ENCODE measurements at places on chromosomes 1 and 21.

DNA sequence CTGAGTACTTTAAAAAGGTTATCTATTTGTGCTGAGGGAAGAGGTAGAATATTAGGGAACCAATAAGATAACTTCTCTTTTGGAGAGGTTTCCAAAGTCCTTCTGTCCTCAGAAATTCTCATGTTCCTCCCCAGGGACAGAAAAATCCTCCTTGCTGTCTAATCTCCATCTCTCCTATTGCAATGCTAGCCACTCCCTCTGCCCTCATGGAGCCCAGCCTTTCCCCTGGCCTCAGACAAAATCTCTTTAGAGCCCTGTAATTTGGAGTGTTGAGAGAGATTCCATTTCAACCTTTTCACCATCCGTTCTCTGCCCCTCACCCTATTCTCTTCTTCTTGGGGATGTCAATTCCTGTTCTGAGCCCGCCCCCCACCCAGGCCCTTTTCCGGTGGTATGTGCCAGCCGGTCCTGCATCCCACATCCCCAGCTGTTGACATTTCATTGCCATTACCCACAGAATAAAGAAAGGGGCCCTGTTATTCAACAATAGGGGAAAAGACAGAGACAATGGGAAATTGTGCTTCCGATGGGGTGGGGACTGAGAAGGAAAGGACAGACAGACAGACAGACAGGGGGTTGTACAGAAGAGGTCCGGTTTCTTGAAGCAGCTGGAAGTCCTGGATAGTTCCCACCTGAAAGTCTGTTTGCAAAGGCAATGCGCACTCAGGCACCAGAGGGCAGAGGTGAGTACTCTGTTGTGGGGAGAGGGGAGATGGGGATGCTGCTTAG lies at the start of gene HAPLN2:
Gene HAPLN2, plus strand, starts transcription at position 563 of the 729 bp plus-strand sequence. CDS start 4,076 bp downstream, outside the sequence.
- no peaks in the 10 kb centered on the region for H3K36me3 ChIP-seq
- peaks cover 1% of the 10 kb centered on the region for H3K4me1 ChIP-seq
- H3K4me3 ChIP-seq = no peak within 1 kb of the TSS
- no peak within 1 kb of the TSS for H3K27ac ChIP-seq
- H3K27me3 ChIP-seq = peaks cover 42% of the 10 kb centered on the region

- H3K27ac ChIP-seq = no peak overlapping the region
- no peaks in the 10 kb centered on the region for H3K27me3 ChIP-seq
- no peaks in the 10 kb centered on the region for H3K4me1 ChIP-seq
- no peaks in the 10 kb centered on the region for H3K36me3 ChIP-seq
- H3K4me3 ChIP-seq = no peak overlapping the region
- no peak for DNase-seq
Measured at GRCh38 chr1:200372095-200372884, 37.5 kb downstream of the ZNF281 start.

DNA sequence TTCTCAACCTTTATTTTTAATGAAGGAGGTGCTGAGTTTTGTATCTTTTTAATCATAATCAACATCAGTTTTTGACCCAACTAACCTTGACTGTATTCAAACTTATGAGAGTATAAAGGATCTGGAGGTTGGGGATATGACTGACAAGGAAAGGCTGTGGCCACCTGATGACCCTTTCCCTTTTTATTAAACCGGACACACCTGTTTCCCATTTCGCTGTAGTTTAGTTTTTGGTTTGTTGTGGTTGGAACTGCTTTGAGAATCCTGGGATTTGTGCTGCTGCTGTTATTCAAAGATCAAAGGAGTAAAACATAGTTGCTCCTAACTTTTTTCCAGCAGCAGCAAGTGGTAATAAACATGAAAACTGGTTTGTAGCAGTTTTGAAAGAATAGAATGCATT lies 12.4 kb downstream of the PRPF38A start:
- no peaks in the 10 kb centered on the region for H3K27me3 ChIP-seq
- DNase-seq = no peak
- H3K27ac ChIP-seq = no peak overlapping the region
- no peak overlapping the region for H3K4me3 ChIP-seq

DNA sequence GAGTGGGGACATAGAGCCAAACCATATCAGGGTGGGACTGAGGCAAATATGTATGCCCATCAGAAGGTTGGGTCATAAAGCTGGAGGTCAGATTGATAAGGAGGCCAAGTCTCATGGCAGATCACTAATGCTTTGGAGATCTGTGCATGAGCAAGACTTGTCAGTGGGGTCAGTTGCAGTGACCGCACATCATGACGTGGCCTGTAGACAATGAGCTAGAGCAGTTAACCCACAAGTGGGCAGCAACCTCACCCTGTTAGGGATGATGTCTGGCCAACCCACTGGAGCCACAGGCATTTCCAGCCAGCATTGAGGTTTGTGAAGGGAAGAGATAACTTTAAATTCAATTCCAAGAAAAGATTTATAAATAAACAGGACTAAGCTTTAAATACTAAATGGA lies 66.7 kb downstream of the XCL1 start:
- no peaks in the 10 kb centered on the region for H3K4me1 ChIP-seq
- no peaks in the 10 kb centered on the region for H3K36me3 ChIP-seq
- no peak overlapping the region for H3K27ac ChIP-seq
- DNase-seq = no peak

GRCh38 chr1:94953107-94953506 lies 26.2 kb upstream of the CNN3 start:
- no peak overlapping the region for H3K27ac ChIP-seq
- no peaks in the 10 kb centered on the region for H3K27me3 ChIP-seq
- H3K4me3 ChIP-seq = no peak overlapping the region
- no peaks in the 10 kb centered on the region for H3K4me1 ChIP-seq

DNA sequence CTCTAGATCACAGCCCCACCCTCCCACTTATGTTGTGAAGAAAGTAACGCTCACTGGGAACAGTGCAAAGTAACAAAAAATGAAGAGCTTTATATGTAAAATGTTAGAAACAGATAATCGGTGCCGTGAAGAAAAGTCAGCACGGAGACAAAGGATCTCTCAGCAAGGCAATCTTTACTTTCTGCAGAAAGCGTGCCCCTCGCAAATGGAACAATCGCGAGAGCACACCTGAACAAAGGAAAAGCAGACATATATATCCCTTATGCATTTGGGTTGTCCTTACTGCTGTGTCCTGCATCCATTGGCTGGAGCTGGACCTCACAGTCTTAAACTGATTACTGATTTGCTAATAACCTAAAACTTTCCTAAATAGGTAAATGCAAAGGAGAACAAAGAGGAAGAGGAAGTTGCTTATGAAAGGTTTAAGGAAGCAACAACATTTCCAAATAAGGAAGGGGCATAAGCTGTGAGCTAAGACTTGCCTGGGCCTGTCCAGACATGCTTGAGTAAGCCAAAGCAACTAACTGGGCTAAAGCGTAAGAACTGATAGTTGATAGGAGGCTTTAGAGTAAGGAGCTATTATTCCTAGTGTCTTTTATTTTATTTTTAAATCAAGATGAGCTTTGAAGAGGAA lies 89.7 kb downstream of the GTF2B start:
- H3K4me3 ChIP-seq = no peak overlapping the region
- H3K27me3 ChIP-seq = no peaks in the 10 kb centered on the region
- H3K4me1 ChIP-seq = peaks cover 13% of the 10 kb centered on the region
- peaks cover 30% of the 10 kb centered on the region for H3K36me3 ChIP-seq

- H3K36me3 ChIP-seq = peaks cover 17% of the 10 kb centered on the region
- peaks cover 12% of the 10 kb centered on the region for H3K4me1 ChIP-seq
- no peaks in the 10 kb centered on the region for H3K27me3 ChIP-seq
- no peak overlapping the region for H3K4me3 ChIP-seq
- DNase-seq = no peak
- H3K27ac ChIP-seq = no peak overlapping the region
Measured at GRCh38 chr1:100482167-100482566, 55.8 kb upstream of the GPR88 start.

DNA sequence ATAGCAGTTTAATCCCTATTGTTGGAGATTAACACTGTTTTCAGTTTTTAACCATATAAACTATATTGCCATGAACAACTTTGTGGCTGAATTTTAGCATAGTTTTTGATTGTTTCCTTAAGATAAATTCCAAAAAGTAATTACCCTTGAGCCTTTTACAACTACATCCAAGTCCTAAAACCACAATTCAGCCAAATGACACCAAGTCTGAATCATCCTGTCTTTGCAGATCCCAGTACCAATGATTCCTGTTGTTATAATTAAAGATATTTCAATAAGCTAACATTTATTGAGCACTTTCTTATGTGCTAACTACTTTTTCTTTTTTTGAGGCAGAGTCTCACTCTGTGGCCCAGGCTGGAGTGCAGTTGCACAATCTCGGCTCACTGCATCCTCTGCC lies 35.6 kb downstream of the IL23R start:
- H3K4me3 ChIP-seq = no peak overlapping the region
- no peak for DNase-seq
- peaks cover 3% of the 10 kb centered on the region for H3K4me1 ChIP-seq

- no peak overlapping the region for H3K4me3 ChIP-seq
- H3K4me1 ChIP-seq = peaks cover 27% of the 10 kb centered on the region
- DNase-seq = no peak
- no peaks in the 10 kb centered on the region for H3K36me3 ChIP-seq
- no peaks in the 10 kb centered on the region for H3K27me3 ChIP-seq
- no peak overlapping the region for H3K27ac ChIP-seq
Measured at GRCh38 chr1:59434336-59434735, 137.4 kb downstream of the FGGY start.

DNA sequence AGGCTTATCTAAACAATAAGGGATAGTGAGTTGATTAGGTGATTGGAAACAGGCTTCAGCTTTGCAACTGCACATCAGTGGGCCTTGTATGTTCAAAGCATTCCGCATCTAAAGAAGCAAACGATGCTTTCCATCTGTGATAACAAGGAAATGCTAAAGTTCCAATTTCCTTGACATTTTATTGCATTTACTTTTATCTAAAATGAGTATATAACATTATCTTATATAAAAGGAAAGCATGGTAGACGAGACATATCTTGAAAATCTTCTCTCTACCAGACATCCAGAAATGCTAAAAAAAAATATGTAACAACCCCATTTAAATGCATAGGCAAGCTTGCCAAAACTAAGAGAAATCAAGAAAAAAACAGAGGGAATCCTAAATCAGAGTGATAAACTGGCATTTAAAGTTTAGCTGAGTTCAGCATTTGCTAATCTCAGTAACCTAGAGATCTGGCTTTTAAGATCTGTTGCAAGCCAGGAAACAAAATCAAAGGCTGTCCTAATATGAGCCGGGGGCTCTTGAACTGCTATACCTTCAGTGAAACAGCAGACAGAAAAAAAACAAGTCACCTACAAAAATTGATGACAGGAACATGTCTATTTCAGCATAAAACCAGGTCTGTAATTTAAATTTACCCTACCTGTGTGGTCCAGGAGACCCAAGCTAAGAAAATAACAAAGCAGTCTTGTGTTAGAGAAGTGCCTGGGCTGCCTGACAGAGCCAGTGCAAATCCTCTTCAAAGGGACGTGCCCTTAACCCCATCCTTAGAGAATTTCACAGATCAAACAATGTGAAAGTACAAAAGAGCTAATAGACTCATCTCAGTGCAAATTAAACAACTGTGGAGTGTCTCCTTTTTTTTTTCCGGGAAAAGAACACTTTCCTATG lies 3.1 kb upstream of the RGS13 start:
- H3K4me1 ChIP-seq = no peaks in the 10 kb centered on the region
- H3K27me3 ChIP-seq = peaks cover 6% of the 10 kb centered on the region
- no peaks in the 10 kb centered on the region for H3K36me3 ChIP-seq
- H3K4me3 ChIP-seq = no peak overlapping the region
- no peak overlapping the region for H3K27ac ChIP-seq

DNA sequence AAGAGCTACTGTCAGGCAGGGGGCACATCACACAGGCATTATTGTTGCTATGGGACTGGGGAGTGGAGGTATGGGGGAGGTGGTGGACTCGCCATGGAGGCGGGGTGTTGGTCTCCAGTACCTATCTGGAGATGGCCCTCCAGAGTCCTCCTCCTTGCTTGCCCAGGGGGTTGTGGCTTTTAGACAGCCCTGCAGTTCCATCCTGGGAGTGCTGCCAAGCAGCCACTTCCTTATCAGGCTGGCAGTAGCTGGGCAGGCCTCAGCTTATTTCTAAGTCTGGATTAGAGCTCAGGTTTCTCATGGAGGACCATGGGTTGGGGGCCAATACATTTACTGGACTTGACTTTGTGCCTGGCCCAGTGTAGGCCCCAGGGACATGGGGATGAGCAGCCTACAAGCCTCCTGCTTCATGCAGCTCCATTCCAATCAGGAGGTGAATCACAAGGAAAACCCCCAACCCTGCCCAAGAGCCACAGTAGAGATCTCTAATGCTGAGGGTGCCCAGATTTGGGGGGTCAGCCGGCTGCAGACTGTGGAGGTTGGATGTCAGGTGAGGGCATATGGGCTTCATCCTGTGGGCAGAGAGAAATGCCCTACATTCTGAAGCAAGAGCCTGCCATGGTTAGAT lies 210.7 kb upstream of the EDN2 start:
- peaks cover 17% of the 10 kb centered on the region for H3K4me1 ChIP-seq
- no peaks in the 10 kb centered on the region for H3K36me3 ChIP-seq
- H3K27ac ChIP-seq = no peak overlapping the region
- no peak overlapping the region for H3K4me3 ChIP-seq

DNA sequence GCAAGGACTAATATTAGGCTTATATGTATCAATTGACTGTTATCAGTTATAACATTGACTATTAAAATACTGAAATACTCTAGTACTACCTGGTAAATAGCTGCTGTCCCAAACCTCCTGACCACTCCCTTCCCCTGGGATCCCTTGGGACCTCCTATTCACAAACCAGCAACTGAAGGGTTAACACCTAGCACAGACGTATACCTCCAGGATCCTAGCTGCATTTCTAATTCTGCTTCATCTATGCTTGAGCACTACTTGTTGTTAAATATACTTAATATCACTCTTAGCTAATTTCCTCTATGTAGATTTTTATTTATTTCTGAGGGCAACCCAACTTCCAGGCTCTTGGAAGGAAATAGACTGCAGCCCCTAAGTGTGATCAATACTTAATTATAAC lies 1.8 kb upstream of the NFYC start:
- H3K27ac ChIP-seq = no peak overlapping the region
- H3K4me3 ChIP-seq = no peak overlapping the region
- no peak for DNase-seq
- H3K27me3 ChIP-seq = no peaks in the 10 kb centered on the region

DNA sequence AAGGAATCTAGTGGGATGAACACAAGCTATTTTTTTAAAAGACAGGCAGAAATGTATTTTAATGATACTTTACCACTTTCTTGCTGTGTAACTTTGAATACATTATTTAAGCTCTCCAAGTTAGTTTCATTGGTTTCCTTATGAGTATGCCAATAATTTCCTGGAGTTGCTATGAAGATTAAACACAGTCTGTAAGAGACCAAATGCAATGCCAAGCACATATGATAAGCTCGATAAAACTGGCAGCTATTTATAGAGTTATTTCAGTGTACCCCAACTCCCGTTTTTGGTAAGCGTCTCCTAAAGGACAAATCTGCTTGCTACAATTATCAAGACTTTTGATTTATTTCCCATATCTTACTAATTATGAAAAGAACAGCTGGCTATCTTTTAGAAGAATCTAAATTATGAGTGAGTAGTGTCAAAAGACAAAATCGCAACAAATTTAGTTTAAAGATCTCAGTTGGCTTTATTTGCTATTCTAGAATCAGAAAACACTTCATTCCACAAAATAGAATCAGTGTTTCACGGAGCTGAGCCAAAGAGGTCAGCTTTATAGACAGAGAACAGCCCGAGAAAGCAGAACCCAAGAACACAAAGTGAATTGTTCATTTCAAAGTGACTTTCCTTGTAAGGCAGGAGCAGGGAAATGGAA lies 7.2 kb upstream of the MAP10 start:
- no peak overlapping the region for H3K4me3 ChIP-seq
- no peaks in the 10 kb centered on the region for H3K36me3 ChIP-seq
- no peak overlapping the region for H3K27ac ChIP-seq

Measured in activated CD4-positive, alpha-beta memory T cell treated with anti-CD3 and anti-CD28 coated beads for 36 hours (primary cell).